Progenitor cell of endocrine pancreas (in vitro differentiated cells): ENCODE measurements at places on chromosomes 12 and 14. TPM values are rescaled to one million over a fixed set of nuclear protein-coding genes. Genes with fewer than 3 reads are reported as not detected.

DNA sequence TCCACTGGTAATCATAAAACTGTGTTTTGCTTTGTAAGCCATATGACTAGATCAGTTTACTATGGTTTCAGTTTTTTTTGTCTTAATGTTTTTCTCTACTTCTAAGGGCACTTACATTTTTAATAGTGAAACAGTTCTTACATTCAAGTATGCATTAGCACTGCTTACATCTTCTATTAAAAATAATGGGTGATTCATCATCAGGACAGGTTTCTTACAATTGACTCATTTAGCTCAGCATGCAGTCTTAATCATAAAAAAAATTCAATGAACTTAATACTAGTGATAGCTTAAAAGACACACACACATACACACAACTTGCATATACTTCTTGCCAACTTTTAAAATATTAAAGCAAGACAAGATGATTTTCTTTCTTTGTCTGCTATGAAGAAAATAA lies 845.7 kb upstream of the USP15 start:
- DNase-seq = no peak
- no peak overlapping the region for H3K27ac ChIP-seq
- H3K36me3 ChIP-seq = no peaks in the 10 kb centered on the region
- H3K4me3 ChIP-seq = no peak overlapping the region

DNA sequence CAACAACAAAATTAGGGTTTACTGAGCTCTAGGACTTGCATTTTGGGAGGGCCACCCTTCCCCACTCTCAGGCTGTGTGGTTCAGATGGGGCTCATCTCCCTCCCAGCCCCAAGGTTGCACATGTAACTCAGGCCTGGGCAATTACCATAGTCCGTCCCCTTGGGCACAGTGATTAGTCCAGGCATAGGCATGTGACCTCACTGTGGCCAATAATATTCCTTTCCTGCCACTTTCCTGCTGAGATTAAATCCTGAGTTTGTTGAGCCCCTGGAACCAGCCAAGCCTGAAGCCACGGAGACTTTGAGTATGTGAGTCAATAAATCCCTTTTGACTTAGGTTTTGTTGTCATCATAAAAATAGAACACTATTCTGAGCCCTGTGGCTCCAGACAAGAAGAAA lies 113.0 kb downstream of the AACS start:
- no peak overlapping the region for H3K27ac ChIP-seq
- DNase-seq = no peak
- no peaks in the 10 kb centered on the region for H3K4me1 ChIP-seq
- H3K4me3 ChIP-seq = no peak overlapping the region
- peaks cover 54% of the 10 kb centered on the region for H3K27me3 ChIP-seq

DNA sequence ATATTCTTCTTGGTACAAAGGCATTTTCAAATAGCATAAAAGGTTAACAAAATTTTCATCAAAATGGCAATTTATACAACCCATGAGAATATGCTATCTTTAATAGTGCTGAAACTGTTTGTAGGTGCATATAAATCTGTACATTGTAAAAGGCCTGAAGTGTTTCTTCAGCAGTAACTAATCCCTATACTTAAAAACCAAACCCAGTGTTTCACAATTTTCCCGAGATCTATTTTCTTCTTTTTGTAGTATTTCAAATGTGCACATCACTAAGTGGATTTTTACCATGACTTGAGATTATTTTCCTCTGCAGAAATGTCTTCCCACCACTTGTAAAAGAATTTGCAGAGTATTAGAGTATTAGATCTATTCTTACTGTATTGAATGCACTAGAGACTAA lies 76.5 kb downstream of the FERMT2 start:
- no peak overlapping the region for H3K27ac ChIP-seq
- H3K4me3 ChIP-seq = no peak overlapping the region
- no peak for DNase-seq
- peaks cover 27% of the 10 kb centered on the region for H3K36me3 ChIP-seq
- H3K27me3 ChIP-seq = no peaks in the 10 kb centered on the region
- H3K4me1 ChIP-seq = no peaks in the 10 kb centered on the region

GRCh38 chr12:113926788-113927187 lies 39.3 kb downstream of the RBM19 start:
- no peak overlapping the region for H3K27ac ChIP-seq
- peaks cover 10% of the 10 kb centered on the region for H3K36me3 ChIP-seq
- H3K27me3 ChIP-seq = no peaks in the 10 kb centered on the region
- no peak for DNase-seq
- H3K4me3 ChIP-seq = no peak overlapping the region
- H3K4me1 ChIP-seq = no peaks in the 10 kb centered on the region

GRCh38 chr14:91327250-91327595 lies 82.7 kb upstream of the GPR68 start:
- no peak for DNase-seq
- no peaks in the 10 kb centered on the region for H3K27me3 ChIP-seq
- peaks cover 6% of the 10 kb centered on the region for H3K4me1 ChIP-seq
- no peak overlapping the region for H3K4me3 ChIP-seq
- peaks cover 9% of the 10 kb centered on the region for H3K36me3 ChIP-seq

GRCh38 chr14:92728759-92729364 lies 19.6 kb downstream of the LGMN start:
- peaks cover 41% of the 10 kb centered on the region for H3K36me3 ChIP-seq
- H3K4me1 ChIP-seq = peaks cover 25% of the 10 kb centered on the region
- no peaks in the 10 kb centered on the region for H3K27me3 ChIP-seq
- H3K4me3 ChIP-seq = no peak overlapping the region

DNA sequence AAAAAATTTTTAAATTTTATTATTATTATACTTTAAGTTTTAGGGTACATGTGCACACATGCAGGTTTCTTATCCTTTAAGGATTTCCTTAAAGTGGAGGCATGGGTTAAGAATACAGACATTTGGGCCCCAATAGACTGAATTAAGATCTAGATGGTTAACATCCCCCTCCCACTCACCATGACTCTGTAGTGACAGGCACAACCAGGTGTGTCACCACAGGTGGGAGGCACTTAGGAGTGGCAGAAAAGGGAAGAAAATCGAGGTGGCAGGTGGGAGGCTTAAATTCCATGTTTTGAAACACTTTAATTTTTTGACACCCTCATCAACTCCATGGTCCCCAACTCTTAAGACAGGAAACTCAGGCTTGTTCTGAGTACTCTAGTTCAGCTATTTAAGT lies 37.6 kb upstream of the GRIP1 start:
- no peak for DNase-seq
- H3K27me3 ChIP-seq = no peaks in the 10 kb centered on the region
- no peak overlapping the region for H3K27ac ChIP-seq
- no peaks in the 10 kb centered on the region for H3K36me3 ChIP-seq

DNA sequence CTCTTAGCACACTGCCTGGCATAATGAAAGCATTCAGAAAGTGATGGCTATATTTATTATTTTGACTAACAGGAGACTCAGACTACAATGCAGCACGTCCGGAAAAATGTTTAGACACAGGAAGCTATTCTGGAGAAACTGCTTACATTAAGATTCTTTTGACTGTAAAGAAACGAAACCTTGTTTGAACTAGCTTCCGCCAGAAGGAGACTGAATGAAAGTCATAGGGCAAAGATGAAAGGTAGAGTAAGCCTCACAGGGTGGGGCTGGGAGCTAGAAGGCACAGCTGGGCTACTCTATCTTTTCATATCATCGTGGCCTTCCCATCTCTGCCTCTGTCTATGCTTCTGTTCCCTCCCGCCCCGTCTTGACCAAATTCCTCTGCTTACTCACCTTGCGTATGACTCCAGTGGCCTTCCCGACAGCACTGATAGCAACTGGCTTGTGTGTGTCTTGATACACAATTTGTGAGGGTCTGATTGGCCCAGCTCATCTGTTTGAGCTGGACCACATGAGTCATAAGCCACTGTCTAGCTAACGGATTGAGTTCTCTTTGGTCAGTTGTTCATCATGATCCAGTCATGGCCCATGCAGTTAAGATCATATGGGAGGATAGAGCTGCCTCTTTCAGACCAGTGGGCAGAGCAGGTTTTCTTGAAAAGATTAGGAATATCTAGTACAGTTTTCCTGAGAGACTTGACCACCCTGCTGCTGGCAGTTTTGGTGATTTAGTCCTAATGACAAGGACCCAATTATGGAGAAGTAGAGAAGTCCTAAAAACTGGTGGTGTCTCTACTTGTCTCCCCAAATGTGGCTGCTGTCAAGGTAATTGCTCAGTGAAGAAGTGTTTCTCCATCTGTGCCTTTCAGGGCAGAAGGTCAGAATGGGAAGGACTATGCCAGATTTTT lies 151.5 kb upstream of the SLC38A2 start:
- no peak overlapping the region for H3K27ac ChIP-seq
- no peak for DNase-seq
- no peaks in the 10 kb centered on the region for H3K27me3 ChIP-seq
- H3K4me1 ChIP-seq = peaks cover 10% of the 10 kb centered on the region

DNA sequence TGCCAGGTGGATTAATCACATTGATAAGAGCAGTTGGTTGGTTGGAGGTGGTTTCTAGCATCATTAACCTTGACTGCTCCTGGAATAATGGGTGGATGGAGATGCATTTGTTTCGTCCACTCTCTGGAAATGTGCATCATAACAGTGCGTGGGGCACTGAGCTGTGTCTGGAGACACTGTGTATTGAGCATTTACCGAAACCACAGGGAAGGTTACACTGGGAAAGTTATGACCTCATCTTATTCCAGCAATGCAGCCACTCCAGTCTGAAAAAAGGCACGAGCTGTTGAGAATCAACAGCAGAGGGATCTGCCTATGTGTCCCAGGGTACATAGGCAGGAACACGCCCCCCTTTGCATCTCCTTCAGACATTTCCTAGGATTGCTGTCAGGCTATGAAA lies 27.2 kb downstream of the RNFT2 start:
- no peak overlapping the region for H3K4me3 ChIP-seq
- H3K27me3 ChIP-seq = no peaks in the 10 kb centered on the region
- no peak overlapping the region for H3K27ac ChIP-seq
- H3K36me3 ChIP-seq = peaks cover 17% of the 10 kb centered on the region
- no peaks in the 10 kb centered on the region for H3K4me1 ChIP-seq

- H3K27me3 ChIP-seq = no peaks in the 10 kb centered on the region
- H3K27ac ChIP-seq = no peak overlapping the region
- H3K36me3 ChIP-seq = peaks cover 14% of the 10 kb centered on the region
Measured at GRCh38 chr12:57262126-57262822, 11.3 kb upstream of the STAC3 start.

GRCh38 chr12:96075560-96075959 lies 40.2 kb upstream of the LTA4H start:
- peaks cover 4% of the 10 kb centered on the region for H3K27me3 ChIP-seq
- no peak overlapping the region for H3K4me3 ChIP-seq
- H3K4me1 ChIP-seq = no peaks in the 10 kb centered on the region
- H3K27ac ChIP-seq = no peak overlapping the region
- no peaks in the 10 kb centered on the region for H3K36me3 ChIP-seq

- H3K27ac ChIP-seq = no peak overlapping the region
- DNase-seq = no peak
- H3K27me3 ChIP-seq = no peaks in the 10 kb centered on the region
- peaks cover 4% of the 10 kb centered on the region for H3K36me3 ChIP-seq
- no peak overlapping the region for H3K4me3 ChIP-seq
Measured at GRCh38 chr14:90785471-90785870, 30.8 kb downstream of the TTC7B start.

GRCh38 chr12:133231001-133231400 lies 4.7 kb downstream of the ANHX start:
- H3K4me3 ChIP-seq = no peak overlapping the region
- H3K4me1 ChIP-seq = no peaks in the 10 kb centered on the region
- DNase-seq = no peak
- H3K36me3 ChIP-seq = peaks cover 8% of the 10 kb centered on the region
- no peaks in the 10 kb centered on the region for H3K27me3 ChIP-seq

GRCh38 chr14:24794644-24795305 lies 160.8 kb upstream of the GZMB start:
- peaks cover 4% of the 10 kb centered on the region for H3K4me1 ChIP-seq
- H3K27me3 ChIP-seq = peaks cover 6% of the 10 kb centered on the region
- H3K27ac ChIP-seq = no peak overlapping the region
- H3K4me3 ChIP-seq = no peak overlapping the region
- no peak for DNase-seq

DNA sequence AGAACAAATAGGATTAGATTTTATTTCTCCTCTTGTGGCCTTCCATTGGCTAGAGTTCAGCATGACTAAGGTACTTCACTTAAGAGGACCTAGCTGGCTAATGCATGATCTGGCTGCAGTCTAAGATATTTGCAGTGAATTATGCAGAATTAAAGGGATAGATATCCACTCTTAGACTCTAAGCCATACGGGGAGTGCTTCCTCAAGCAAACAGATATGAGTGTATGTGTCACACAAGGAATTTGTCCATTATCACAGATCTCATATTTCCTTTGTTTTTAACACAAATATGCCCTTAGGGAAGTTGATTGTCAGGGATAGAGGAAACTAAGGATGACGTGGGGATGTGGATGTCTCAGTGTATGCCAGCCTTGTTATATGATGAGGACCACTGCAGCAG lies 88.1 kb upstream of the DHRS4 start:
- no peaks in the 10 kb centered on the region for H3K4me1 ChIP-seq
- no peak overlapping the region for H3K27ac ChIP-seq
- H3K36me3 ChIP-seq = no peaks in the 10 kb centered on the region

DHRS2 gene
- total RNA-seq = 0.77 and 0.89 TPM in 2 replicates

ACSM4 gene
- total RNA-seq = not detected in 2 replicates

KRT77 gene
- total RNA-seq = not detected in 2 replicates

GRIP1 gene
- 40.4 and 41.3 TPM in 2 replicates for total RNA-seq

NOS1 gene
- total RNA-seq = 0.48 and 0.49 TPM in 2 replicates

BCAT1 gene
- total RNA-seq = 52.9 and 65.8 TPM in 2 replicates

SLC5A8 gene
- 0.12 TPM in 1 of 2 replicates, not detected in the other for total RNA-seq

PIGH gene
- total RNA-seq = 18.9 and 22.0 TPM in 2 replicates

CARMIL3 gene
- total RNA-seq = 4.3 and 4.9 TPM in 2 replicates

KRT75 gene
- total RNA-seq = not detected in 2 replicates

ETFBKMT gene
- 3.7 and 4.5 TPM in 2 replicates for total RNA-seq

TAS2R30 gene
- 5.6 and 6.3 TPM in 2 replicates for total RNA-seq

AKAP3 gene
- total RNA-seq = 3.3 and 3.5 TPM in 2 replicates
